ENCODE measurements at places on chromosomes 7 and 10.

DNA sequence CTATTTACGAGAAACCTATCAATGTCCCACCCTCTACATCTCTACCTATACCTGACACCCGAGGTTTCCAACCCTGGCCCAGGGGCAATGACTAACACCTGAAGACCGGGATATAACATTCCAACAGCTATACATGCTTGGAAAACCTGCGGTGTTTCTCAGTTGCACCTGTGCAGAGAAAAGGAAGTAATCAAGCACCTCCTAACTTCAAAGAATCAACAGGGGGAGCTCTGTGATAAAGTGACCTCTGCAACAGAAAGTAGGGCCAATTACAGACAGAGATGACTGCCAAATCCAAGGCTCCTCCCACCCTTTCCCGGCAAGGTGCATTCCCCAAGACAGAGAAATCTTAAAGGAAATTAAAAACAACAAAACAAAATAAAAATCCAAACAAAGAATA is 41.3 kb downstream of the CCDC6 start:
- H3K4me3 ChIP-seq, result peak overlapping the region; percentile 20
- H3K36me3 ChIP-seq, result peaks cover 19% of the 10 kb centered on the region
- peaks cover 64% of the 10 kb centered on the region for H3K4me1 ChIP-seq
- DNase-seq, result no peak

DNA sequence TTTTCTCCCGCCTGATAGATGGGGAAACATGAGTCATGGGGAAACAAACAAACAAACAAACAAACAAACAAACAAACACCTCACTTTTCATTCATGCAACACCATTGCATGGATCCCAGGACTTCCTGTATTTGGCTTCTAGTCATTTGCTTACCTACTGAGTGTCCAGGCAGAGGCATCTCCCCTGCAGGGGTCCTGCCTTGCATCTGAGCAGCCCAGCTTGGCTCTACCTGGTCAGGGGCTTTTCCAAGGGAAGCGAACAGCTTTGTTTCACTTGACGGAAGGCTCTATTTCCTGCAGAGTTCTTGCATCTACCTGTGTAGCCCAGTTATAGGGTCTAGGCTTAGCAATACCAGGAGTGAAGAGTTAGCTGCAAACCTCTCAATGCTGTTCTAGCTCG is 374.2 kb downstream of the GATA3 start:
- H3K36me3 ChIP-seq, result no peaks in the 10 kb centered on the region
- H3K4me3 ChIP-seq, result no peak overlapping the region
- no peak for DNase-seq

- H3K4me3 ChIP-seq, result no peak overlapping the region
- peaks cover 10% of the 10 kb centered on the region for H3K27me3 ChIP-seq
- H3K27ac ChIP-seq, result no peak overlapping the region
- no peaks in the 10 kb centered on the region for H3K36me3 ChIP-seq
- no peak for DNase-seq
Observed at GRCh38 chr10:88088441-88089340, 225.3 kb downstream of the PTEN start.

DNA sequence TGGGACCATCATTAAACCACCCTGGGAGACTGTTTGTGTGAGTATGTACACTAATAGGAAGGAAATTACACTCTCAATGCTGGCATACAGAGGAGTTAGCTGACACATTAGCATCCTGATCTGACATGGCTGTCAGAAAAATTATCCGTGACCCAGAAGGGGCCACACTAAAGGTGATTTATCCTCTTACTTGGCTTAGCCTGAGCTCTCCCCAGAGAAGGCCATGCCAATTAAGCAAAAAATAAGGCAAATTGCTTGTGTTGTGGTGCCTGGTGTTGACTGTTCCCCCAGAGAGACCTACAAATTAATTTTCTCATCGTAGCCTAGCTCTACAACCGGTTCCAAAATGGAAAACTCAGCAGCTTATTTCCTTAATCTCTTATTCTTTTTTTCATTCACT is 992.3 kb downstream of the KCNMA1 start:
- no peaks in the 10 kb centered on the region for H3K4me1 ChIP-seq
- no peak overlapping the region for H3K4me3 ChIP-seq
- H3K36me3 ChIP-seq, result no peaks in the 10 kb centered on the region
- H3K27me3 ChIP-seq, result no peaks in the 10 kb centered on the region

- H3K36me3 ChIP-seq, result no peaks in the 10 kb centered on the region
- DNase-seq, result no peak
- no peak overlapping the region for H3K27ac ChIP-seq
- H3K27me3 ChIP-seq, result peaks cover 27% of the 10 kb centered on the region
- no peak overlapping the region for H3K4me3 ChIP-seq
- H3K4me1 ChIP-seq, result no peaks in the 10 kb centered on the region
Observed at GRCh38 chr10:35307297-35307696, 29.0 kb upstream of the CCNY start.

GRCh38 chr7:4297165-4297917 is 384.8 kb upstream of the FOXK1 start:
- no peaks in the 10 kb centered on the region for H3K36me3 ChIP-seq
- DNase-seq, result no peak
- H3K4me1 ChIP-seq, result no peaks in the 10 kb centered on the region
- H3K4me3 ChIP-seq, result no peak overlapping the region
- peaks cover 3% of the 10 kb centered on the region for H3K27me3 ChIP-seq

DNA sequence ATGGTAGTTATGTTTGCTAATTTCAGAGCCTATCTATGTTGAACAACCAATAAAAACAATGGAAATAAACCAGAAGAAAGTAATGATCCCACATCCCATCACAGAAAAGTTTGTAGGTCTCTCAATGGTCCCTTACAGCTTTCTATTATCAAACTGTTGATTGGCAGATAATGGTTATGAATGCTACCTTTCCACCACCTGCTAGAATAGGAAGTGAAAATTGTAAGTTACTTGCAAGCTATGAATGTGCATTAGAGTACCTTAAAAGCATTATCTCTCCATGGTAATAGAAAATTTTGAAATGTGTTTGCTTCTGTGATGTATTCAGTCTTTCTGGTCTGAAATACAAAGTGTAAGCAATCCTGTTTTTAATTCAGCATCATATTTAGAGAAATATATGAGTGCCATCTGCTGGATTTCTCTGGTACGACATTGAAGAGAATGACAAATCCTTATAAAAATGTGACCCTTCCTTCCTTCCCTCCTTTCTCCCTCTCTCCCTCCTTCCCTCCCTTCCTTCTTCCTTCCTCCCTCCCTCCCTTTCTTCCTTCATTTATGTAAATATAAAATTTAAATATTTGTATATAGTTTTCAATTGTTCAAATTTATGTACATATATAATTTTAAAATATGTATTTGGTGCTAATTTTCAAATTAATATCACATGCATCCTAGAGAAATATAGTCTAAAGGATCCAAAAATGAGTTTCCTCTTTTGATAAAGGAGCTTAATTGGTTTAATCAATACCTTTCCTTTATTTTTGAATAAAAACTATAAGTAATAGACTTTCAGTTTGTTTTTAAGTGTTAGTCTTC is 41.4 kb upstream of the PNLIPRP3 start:
- H3K36me3 ChIP-seq, result no peaks in the 10 kb centered on the region
- no peak for DNase-seq

DNA sequence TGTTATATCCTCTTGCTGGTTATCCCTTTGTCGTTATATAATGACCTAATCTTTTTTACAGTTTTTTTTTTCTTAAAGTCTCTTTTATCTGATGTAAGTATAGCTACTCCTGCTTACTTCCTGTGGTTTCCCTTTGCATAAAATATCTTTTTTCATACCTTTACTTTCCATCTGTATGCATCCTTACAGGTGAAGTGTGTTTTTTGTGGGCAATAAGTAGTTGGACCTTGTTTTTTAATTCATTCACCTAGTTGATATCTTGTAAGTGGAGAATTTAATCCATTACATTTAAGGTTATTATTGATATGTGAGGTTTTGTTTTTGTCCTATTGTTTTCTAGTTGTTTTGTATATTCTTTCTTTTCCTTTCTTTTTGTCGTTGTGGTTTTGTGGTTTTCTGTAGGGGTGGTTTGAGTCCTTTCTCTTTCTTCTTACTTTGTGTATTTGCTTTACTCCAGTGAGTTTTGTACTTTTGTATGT is 168.6 kb downstream of the MLLT10 start:
- H3K27me3 ChIP-seq, result no peaks in the 10 kb centered on the region
- H3K36me3 ChIP-seq, result peaks cover 59% of the 10 kb centered on the region
- H3K4me3 ChIP-seq, result peak overlapping the region; percentile 24
- DNase-seq, result no peak
- peaks cover 27% of the 10 kb centered on the region for H3K4me1 ChIP-seq
- peak overlapping the region; percentile 33 for H3K27ac ChIP-seq

DNA sequence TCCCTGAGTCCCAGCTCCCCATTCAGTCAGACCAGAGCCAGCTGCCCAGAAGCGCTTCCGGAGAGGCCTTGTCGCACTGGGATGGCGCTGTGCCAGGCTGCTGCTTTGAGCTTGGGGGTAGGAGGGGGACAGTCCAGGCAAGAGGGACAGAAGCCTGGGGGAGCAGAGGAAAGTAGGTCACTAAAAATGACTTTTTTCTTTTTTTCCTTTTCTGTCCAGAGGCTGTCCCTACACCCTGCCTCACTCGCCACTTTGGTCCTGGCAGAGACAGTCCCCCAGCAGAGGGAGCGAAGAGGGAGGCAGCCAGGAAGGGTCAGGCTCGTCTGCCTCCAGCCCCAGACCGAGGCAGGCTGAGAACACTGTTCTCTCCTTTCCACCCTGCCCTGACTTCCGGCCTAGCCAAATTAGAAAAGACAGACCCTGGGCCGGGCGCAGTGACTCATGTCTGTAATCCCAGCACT is 15.8 kb upstream of the TRIM8 start:
- no peaks in the 10 kb centered on the region for H3K27me3 ChIP-seq
- H3K27ac ChIP-seq, result no peak overlapping the region
- H3K4me3 ChIP-seq, result no peak overlapping the region
- DNase-seq, result no peak
- no peaks in the 10 kb centered on the region for H3K36me3 ChIP-seq
- peaks cover 15% of the 10 kb centered on the region for H3K4me1 ChIP-seq

- peaks cover 8% of the 10 kb centered on the region for H3K27me3 ChIP-seq
- no peaks in the 10 kb centered on the region for H3K36me3 ChIP-seq
- no peaks in the 10 kb centered on the region for H3K4me1 ChIP-seq
Observed at GRCh38 chr7:155418304-155418703, 39.6 kb upstream of the EN2 start.

- H3K4me3 ChIP-seq, result no peak overlapping the region
- no peak overlapping the region for H3K27ac ChIP-seq
- H3K36me3 ChIP-seq, result no peaks in the 10 kb centered on the region
- peaks cover 8% of the 10 kb centered on the region for H3K4me1 ChIP-seq
- peaks cover 5% of the 10 kb centered on the region for H3K27me3 ChIP-seq
Observed at GRCh38 chr7:45086331-45087065, 2.3 kb downstream of the NACAD start.

DNA sequence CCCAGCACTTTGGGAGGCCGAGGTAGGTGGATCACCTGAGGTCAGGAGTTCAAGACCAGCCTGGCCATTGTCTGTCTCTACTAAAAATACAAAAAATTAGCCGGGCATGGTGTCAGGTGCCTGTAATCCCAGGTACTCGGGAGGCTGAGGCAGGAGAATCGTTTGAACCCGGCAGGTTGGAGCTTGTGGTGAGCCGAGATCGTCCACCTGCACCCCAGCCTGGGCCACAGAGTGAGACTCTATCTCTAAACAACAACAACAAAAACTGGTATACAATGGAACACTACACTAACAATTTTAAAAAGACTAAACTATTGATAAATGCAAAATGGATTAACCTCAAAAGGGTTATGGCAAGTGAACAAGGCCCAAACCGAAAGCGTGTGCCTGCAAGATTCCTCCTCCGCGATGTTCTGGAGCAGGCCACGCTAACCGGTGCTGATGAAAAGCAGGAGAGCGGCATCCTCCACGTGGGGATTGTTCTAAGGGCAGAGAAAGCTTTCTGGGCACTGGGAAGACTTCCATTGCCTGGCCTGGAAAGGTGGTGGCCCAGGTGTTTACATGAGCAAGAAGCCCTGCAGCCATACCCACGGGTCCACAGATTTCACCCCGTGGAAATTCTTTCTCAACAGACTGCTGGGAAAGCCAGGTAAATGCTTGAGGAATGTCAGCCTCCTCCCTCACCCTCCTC is 53.8 kb downstream of the PDGFA start:
- peak; percentile 0 for DNase-seq
- no peaks in the 10 kb centered on the region for H3K27me3 ChIP-seq
- H3K36me3 ChIP-seq, result no peaks in the 10 kb centered on the region
- no peak overlapping the region for H3K4me3 ChIP-seq

DNA sequence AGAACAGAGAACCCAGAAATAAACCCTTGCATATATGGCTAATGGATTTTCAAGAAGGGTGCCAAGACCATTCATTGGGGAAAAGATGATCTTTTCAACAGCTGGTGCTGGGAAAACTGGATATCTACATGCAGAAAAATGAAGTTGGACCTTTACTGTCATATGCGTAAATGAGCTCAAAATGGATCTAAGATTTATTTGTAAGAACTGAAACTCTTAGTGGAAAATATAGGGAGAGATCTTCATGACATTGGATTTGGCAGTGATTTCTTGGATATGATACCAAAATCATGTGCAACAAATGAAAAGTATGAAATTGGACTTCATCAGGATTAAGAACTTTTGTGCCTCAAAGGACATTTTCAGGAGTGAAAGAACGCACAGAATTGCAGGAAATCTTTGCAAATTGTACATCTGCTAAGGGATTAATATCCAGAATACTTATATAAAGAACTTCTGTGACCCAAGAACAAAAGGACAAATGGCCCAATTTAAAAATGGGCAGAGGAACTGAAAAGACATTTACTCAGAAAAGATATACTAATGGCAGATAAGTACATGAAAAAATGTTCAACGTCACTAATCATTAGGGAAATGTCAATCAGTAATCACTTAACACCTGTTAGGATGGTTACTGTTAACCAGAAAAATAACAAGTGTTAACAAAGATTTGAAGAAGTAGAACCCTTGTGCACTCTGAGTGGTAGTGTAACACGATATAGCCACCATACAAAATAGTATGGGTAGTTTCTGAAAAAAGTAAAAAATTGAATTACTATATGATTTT is 6.1 kb downstream of the DBF4 start:
- peaks cover 46% of the 10 kb centered on the region for H3K36me3 ChIP-seq
- H3K27me3 ChIP-seq, result no peaks in the 10 kb centered on the region
- no peak for DNase-seq
- no peak overlapping the region for H3K27ac ChIP-seq
- H3K4me3 ChIP-seq, result no peak overlapping the region

DNA sequence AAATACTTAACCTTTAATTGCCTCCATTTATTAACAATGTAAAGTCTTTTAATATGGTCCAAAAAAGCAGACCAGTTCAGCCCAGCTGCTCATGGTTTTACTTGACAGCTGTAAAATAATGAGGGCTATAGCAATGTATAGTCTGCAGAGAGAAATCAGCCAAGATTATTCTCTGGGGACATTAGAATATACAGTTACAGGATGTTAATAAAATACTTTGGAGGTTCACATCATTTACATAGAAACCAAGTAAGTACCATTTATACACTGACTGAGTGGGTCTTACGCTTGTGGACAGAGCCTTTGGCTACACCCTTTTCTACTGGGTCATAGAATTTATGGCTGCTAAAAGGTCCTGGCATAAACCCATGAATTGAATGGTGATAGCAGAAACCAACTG is 340.7 kb upstream of the CELF2 start:
- H3K27me3 ChIP-seq, result peaks cover 4% of the 10 kb centered on the region
- H3K4me1 ChIP-seq, result no peaks in the 10 kb centered on the region
- no peak overlapping the region for H3K27ac ChIP-seq
- DNase-seq, result no peak
- no peaks in the 10 kb centered on the region for H3K36me3 ChIP-seq
